ENCODE measurements at places on chromosomes 6 and 20. TPM values are rescaled to one million over a fixed set of nuclear protein-coding genes. Genes with fewer than 3 reads are reported as not detected.

SPATS1 gene
- total RNA-seq = not detected

SLC22A16 gene
- not detected for total RNA-seq

SEMG1 gene
- total RNA-seq = not detected

GRCh38 chr20:23435626-23436539 lies 3.6 kb upstream of the CSTL1 start:
- DNase-seq = no peak

GRCh38 chr20:1390581-1391403 lies 2.1 kb downstream of the FKBP1A start:
- DNase-seq = no peak

- no peak for DNase-seq
These were observed 3.6 kb upstream of the SF3B5 start for GRCh38 chr6:144098993-144099392.

DNA sequence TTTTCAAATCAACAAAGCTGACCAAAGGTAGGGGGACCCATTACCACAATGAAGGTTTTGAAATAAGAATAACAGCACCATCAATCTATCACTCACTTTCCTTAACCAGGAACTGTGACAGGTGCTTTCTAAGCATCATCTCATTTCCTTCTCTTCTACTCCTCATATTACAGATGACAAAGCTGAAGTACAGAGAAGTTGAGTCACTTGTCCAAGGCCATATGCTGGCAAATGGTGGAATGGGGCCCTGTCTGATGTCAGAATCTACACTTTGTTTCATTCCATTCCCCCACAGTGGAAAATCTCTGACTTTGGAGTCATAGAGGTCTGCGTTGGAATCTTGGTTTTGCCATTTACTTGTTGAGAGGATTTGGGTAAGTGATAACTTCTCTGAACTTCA lies 222.5 kb upstream of the LRFN2 start:
- DNase-seq = no peak

DNA sequence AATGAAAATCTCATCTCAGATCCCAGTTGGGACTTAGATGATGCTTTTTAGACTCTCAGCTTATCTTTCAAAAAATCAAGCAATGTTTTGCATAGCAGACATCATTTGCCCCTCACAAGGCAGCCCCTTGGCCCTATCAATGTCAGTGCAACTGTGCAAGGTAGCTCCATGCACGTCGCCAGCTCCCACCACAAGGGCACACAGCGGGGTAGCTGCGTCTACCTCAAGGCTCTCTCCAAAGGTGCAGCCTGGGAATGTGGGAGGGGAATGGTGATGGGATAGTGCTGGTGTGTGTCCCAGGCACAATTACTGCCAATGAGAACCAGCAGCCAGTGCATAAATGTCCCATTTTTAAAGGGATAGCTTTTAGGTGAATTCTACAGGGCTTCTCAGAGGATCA lies 137.5 kb upstream of the SYNDIG1 start:
- DNase-seq = no peak

- no peak for DNase-seq
These were observed 23.0 kb upstream of the MYLIP start for GRCh38 chr6:16105854-16106253.

GRCh38 chr20:53399592-53400335 lies 193.9 kb downstream of the ZNF217 start:
- no peak for DNase-seq

- no peak for DNase-seq
These were observed 14.5 kb downstream of the SNRNP48 start for GRCh38 chr6:7604506-7604905.

DNA sequence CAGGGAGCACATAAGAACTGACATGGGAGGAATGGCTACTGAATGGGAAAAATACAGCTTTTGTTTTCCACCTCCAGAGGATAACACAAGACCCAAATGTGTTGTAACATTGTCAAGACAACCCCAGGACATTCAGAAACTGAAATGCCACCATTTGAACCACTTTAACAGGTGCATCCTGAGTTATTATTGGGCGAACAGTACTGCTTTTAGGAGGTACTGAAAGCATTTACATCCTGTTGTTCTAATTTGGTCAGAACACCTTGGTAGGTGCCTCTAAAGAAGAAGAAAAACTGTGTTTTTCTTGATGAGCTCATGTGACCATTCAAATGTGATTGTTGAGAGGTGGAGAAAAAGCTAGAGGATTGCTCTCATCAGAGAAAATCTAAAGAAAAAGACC lies 6.4 kb upstream of the TXNDC5 start:
- no peak for DNase-seq

Measured in activated naive CD8-positive, alpha-beta T cell treated with anti-CD3 and anti-CD28 coated beads, Interleukin-2, amount 10 ng/mL, durations not matched to agents 7 days and 5 days (primary cell).